Kidney (tissue), 22 donors: ENCODE measurements at places on chromosomes 11 and 22. TPM values are rescaled to one million over a fixed set of nuclear protein-coding genes. Genes with fewer than 3 reads are reported as not detected.

GRCh38 chr22:20423906-20424551, 13.6 kb downstream of the SCARF2 start:
- DNase-seq: no peak

DNA sequence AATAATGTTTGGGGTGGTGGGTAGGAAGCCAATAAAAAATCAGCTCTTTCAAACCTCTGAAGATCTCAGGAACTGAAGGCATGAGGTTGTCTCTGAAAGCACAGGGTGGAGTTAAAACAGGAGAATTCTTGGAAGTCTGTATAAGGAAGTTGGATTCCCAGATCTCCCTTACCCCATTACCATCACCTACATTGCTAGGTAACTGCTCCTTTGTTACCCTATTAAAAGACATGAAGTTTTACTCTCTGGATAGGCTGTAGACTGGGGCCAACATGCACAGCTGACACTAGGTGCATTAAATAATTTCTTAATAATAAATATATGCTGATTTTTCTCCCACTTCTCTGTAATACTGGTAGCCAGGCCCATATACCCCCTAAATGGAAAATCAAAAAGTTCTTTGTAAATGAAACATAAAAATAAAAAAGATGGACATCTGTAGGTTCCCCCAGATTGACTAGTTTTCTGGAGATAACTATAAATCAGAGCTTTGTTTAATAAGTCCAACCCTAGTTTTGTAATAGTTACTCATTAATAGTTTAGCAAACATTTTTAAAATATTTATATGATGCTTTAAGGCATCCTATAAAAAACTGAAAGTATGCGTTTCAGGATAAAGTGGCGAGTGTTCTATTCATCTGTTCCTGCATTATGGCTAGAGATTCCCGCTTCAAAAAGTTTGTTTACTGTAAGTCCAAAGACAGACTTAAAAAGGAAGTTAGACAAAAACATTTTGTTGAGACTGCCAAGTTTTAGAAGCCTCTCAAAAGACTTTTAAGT, 63.8 kb downstream of the KIF18A start:
- DNase-seq: no peak

The CACNA1I gene
- 0.63 TPM for total RNA-seq

The THRSP gene
- not detected for total RNA-seq

The OR8D4 gene
- total RNA-seq: not detected
